ENCODE measurements at places on chromosomes 1 and 21.

GRCh38 chr1:192010406-192010805, 147.9 kb upstream of the RGS18 start:
- no peak for DNase-seq

GRCh38 chr1:39266269-39266668, 61.8 kb downstream of the MACF1 start:
- peak; percentile 21 for DNase-seq

DNA sequence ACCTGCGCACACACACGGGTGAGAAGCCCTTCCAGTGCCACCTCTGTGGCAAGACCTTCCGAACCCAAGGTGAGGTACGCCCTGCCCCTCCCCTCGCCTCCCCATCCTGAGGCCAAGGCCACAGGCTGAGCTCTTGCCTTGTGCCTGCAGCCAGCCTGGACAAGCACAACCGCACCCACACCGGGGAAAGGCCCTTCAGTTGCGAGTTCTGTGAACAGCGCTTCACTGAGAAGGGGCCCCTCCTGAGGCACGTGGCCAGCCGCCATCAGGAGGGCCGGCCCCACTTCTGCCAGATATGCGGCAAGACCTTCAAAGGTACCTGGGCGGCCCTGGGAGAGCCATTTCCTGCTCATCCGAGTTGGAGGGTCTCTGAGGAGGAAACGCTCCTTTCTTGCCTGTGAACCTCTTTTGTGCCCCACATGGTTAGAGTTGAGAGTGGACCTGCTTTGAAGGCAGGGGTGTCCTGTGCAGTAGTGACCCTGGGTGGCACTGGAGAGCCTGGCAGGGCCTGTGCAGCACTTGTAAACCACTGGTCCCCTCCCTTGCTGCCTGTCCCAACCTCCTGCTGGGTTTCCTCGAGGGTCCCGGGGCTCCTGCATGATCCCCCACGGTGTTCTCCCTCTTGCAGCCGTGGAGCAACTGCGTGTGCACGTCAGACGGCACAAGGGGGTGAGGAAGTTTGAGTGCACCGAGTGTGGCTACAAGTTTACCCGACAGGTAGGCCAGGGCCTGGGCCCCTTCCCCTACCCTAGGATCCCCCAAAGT, 8.5 kb downstream of the ZBTB48 start:
- DNase-seq, result no peak

- DNase-seq, result no peak
Measured at GRCh38 chr1:186535388-186536133, 74.6 kb upstream of the PDC start.

DNA sequence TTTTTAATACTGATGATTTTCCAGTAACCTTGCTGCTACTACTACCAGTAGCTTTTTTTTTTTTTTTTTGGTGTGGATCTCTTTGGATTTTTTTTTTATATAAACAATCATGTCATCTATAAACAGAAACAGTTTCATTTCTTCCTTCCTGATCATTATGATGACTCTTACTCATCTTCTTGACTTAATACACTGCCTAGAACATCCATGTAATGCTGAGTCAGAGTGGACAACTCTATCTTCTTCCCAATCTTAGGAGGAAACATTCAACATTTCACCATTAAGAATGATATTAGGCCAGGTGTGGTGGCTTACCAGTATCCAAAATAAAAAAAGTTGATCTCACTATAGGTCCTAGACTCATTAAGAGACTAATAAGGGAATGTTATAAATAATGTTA, 69.1 kb downstream of the RUSC1 start:
- no peak for DNase-seq

DNA sequence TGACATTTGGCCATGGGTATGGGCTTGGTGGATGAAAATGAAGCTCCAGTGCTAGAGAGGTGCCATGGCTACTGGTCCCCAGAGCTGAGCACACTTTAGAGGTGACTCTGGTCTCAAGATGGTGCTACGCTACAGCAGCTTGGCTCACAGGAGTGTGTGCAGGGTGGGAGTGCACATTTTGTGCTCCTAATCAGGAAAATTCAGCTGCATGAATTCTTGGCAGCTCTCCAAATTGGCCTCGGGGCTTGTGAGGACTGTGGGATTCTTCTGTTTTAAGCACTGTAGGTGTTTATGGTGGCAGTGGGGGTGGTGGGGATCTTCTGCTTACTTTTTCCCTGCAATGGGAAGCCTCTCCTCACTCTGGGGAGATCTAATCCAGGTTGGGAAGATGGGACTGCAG, 17.3 kb upstream of the TIPRL start:
- DNase-seq, result no peak

GRCh38 chr1:30834253-30834652, 74.3 kb downstream of the SDC3 start:
- no peak for DNase-seq

DNA sequence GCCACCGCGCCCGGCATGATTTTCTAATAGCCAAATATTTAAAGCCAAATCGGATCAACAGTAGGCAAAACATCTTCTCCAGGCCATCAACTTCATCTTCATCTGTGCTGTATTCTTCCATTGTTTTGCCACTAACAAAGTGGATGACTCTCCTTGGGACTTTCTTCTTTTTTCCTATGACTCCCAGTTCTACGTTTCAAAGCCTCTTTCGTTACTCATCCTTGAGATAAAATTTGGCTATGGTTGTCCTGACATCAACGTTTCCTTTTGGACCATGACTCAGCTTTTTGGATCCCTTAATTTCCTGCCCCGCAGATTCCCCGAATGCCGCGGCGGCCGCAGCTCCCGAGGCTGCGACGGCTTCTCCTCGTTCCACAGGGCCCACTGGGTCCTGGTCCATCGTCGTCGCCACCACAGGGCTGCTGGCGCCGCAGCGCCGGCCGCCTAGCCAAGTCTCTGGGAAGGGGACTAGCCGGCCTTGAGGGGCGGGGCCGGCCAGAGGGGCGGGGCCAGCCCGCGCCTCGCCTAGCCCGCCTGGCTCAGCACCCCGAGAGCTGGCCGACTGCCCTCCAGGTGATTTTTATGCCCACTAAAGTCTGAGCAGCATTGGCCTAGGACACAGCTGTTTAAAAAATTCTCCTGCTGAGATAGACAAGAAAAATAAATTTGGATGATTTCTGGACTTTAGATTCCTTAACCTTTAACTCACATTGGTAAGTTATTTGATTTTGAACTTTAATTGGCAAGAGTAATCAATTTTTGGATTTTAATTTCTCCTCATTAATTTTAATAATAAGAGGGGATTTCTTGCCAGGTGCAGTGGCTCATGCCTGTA, 93.9 kb downstream of the ADCY10 start:
- peak; percentile 92 for DNase-seq

DNA sequence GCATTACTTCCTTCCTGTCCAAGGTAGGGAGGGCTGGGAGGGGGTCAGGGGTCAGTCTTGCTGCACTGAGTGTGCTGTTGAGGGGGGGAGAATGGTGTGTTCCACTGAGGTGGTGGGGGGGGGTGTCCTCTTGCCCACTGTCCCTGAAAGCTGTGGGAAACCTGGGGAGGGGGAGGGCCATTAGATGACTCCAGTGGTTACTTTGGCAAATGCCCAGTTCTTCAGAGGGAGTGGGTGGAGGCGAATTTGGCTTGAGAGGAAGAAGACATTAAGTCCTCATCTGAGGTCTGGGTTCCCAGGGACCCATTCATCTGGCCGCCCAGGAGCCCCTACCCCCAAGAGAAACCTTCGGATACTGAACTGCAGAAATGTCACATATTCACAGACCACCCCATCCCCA, 36.2 kb downstream of the MEF2D start:
- no peak for DNase-seq

DNA sequence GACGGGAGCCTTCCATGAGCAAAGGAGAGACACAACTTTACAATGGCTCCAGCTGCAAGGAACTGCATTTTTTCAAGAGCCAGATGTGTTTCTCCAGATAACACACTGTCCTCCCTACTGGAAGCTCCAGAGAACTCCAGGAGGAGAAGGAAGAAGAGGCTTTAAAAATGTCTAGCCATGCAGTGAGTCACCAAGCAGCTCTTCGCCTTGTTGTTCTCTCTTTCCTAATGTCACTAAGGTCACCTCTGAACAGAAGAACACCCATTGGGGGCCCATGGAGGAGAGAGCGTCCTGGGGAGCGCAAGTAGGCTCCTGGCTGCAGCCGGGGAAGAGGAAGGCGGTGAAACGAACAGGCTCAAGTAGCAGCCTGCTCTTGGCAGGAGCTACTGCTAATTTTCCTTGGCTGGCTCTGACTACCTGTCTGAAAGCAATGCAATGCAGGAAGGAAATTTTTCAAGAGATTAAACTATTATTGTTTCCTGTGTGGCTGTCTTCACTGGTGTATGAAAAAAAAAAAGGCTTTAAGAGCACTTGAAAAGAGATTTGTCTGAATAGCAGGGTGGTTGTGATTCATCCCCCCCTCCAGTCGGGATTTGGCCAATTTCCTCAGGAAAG, 321.9 kb downstream of the SETD4 start:
- no peak for DNase-seq

GRCh38 chr1:101977266-101977665, 19.5 kb downstream of the OLFM3 start:
- DNase-seq, result no peak

DNA sequence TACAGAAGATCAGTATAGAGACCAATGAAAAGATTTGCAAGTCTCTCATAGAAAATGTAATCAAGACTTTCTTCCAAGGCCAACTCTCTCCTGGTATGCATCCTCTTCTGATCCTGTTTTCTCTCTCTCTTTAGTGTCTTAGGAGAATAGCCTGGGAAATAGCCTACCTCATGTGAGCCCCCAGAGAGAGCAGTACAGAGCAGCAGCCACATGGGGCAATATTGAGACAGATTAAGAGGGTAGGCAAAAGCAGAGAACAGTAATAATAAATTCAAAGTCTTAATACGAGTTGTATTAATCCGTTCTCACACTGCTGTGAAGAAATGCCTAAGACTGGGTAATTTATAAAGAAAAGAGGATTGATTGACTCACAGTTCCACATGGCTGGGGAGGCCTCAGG, 61.4 kb downstream of the RNASEL start:
- peak; percentile 12 for DNase-seq

GRCh38 chr1:151475175-151475574, 15.9 kb upstream of the POGZ start:
- DNase-seq, result no peak

- DNase-seq, result no peak
Measured at GRCh38 chr1:192939440-192939839, 119.7 kb downstream of the UCHL5 start.

GRCh38 chr1:31203215-31203614, 36.5 kb downstream of the NKAIN1 start:
- no peak for DNase-seq

GRCh38 chr1:197213193-197213592, 54.9 kb upstream of the CRB1 start:
- no peak for DNase-seq

DNA sequence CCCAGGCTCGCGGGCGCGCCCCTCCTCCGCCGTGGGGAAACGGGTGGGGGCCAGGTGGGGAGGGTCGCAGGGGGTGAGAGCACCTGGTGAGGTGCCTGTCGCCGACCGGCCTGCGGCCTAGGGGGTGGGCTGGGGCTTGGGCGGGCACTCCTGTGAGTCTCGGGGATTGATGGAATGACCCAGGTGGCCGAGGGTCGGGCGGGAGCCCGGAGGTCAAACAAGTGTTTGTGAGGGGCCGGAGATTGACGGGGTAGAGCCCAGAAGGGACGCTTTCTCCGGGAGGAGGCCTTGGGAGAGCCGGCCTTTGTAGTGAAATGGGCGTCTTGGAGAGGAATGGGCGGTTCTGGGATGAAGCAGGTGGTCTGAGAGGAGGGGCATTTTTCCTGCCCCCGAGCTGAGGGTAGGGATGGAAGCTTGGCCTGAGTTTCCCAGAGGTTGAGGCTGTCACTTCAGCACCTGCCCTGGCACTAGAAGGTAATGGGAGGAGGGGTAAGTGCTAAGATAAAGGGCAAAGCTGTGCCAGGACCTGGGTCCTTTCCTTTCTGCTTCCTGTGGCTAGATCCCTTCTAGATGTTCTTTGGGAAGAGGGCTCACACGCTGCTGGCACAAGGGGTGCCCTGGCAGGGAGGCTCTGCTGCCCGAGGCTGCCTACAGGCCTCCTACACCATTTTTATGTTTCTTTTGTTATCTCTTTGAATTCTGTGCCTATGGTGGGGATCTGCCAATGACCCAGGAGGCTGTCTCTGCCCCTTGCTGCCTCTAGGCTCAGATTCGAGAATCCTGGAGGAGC, 56.1 kb downstream of the NDUFS5 start:
- DNase-seq, result peak; percentile 36

GRCh38 chr1:56397409-56397808, 182.0 kb downstream of the PLPP3 start:
- no peak for DNase-seq

GRCh38 chr1:98963064-98963758, 41.5 kb downstream of the PLPPR5 start:
- DNase-seq, result no peak

DNA sequence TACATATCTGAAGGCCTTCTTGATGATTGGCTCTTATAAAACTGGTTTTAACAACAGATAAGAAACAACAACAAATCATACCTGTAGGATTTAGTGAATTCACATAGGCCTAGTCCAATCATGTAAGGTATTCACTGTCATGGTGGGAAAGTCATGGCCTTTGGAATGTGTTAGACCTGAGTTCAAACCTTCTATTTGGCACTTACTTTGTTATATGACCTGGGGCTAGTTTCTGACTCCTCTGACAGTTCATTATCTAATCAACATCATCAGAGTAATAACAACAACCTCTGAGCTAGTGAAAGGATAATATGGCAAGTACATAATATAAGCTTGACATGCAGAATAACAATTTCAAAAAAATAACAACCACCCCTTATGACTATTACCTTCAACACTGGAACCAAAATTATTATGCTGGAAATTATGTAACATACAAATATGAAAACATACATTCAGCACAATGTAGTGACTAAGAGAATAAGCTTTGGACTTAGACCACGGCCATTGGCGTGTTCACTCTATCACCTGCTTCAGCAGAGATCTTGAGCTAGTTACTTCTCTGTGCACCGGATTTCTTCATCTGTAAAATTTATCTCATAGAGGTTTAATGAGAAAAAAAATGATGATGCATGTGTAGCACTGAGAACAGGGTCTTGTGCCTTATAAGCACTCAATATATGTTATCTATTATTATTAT, 597.6 kb downstream of the LMO4 start:
- DNase-seq, result no peak

GRCh38 chr1:234602334-234603220, 7.4 kb downstream of the IRF2BP2 start:
- DNase-seq, result no peak

DNA sequence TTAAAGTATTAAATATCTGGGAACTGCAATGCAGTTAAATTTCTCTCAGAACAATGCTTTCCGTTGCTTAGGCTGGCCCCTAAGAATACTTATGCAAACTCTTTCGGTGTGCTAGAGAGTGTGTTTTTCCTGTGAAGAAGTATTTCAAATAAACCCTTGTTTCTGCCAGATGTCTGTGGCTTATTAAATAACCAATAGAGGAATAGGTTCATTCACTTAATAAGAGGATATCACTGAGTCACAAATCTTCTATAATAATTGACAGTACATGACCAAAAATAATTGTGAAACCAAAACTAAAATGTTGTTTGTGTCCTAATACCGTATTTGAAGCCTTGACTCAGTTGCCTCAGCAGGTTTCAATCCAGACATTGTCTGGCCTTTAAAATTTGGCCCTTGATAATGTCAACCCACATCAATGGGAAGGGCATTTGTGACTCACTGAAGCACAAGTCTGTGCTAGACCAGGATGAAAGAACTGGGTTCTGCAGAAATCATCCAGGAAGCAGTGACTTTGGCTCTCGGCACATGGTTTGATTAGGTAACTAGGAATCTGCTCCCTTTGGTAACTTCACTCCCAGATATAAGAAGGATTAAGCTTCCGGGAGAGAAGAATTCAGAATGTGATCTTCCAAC, 104.2 kb upstream of the BARHL2 start:
- no peak for DNase-seq
